ENCODE measurements at places on chromosomes 13 and 19.

DNA sequence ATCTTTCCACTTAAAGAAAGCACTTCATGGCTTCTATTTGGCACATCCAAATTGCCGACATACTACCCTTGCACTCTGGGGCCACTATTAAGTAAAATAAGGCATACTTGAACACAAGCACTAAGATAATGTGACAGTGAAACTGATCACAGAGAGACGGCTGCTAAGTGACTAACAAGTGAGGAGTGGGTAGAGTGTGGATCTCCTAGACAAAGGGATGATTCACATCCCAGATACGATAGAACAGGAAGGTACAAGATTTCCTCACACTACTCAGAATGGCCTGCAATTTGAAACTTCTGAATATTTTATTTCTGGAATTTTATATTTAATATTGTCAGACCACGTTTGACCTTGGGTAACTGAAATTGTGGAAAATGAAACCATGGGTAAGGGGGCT, 1721.8 kb upstream of the SPRY2 start:
- DNase-seq, result peak; percentile 19

- DNase-seq, result peak; percentile 38
Measured at GRCh38 chr13:65965501-65965900, 1264.6 kb downstream of the PCDH9 start.

GRCh38 chr19:36460046-36460445, 29.3 kb downstream of the ZNF566 start:
- peak; percentile 35 for DNase-seq

DNA sequence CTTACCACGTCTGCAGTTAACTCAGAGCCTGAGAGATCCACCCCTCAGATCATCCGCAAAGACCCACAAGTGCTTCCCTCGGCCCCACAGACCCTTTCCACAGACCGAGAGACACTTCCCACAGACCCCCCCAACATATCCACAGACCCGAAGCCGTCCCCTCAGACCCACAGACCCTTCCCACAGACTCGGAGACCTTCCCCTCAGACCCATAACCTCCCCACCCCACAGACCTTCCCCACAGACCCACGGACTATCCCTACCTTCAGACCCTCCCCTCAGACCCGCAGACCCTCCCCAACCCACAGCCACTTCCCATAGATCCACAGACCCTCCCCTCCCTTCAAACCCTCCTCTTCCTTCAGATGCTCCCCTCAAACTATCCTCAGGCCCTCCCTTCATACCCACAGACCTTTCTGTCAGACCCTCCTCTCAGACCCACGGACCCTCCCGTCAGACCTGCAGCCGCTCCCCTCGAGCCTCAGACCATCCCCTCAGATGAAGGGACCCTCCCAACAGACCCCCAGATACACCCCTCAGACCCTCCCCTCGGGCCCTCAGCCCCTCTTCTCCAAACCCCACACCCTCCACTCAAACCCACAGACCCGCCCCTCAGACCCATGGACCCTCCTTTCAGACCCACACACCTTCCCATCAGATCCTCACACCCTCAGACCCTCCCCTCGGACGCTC, 20.1 kb upstream of the TFDP1 start:
- no peak for DNase-seq

DNA sequence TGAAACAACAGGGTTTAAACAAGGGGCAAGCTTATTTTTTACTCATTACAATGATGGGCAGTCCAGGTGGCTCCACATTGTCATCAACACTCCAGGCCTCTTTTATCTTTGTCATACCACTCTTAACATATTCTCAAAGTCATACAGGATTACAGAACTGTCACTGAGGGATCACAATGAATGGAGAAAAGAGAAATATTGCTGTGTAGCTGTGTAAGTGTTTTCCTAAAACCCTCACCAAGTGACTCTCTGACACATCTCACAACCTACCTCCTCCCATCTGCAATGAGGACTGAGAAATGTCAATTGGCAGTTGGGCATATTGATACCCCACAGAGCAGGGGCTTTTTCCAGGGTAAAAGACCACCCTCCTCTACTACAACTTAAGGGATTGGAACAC, 562.1 kb downstream of the TBC1D4 start:
- no peak for DNase-seq

DNA sequence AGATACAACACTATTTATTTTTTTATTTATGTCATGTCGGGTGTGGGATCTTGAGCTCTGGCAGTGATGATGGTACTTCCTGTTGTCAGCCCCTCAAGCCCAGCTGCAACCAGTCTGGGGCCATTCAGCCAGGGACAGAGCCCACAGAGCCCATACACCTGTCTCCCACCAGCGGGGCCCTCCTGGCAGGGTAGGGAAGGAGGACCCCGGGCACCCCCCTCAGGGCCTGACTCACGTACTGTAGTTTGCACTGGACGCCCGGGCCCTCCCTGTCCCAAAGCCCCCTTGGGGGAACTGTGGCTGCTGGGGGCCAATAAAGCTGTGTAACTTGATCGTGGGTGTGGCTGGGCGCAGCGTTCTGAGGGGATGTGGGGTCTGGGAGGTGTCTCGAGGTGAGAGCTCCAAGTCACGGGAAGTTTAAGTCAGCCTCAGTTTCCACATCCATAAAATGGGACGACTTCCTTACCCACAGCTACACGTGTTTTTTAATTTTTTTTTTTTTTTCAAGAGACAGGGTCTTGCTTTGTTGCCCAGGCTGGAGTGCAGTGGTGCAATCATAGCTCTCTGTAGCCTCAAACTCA, 9.5 kb downstream of the ATG4D start:
- DNase-seq, result no peak

DNA sequence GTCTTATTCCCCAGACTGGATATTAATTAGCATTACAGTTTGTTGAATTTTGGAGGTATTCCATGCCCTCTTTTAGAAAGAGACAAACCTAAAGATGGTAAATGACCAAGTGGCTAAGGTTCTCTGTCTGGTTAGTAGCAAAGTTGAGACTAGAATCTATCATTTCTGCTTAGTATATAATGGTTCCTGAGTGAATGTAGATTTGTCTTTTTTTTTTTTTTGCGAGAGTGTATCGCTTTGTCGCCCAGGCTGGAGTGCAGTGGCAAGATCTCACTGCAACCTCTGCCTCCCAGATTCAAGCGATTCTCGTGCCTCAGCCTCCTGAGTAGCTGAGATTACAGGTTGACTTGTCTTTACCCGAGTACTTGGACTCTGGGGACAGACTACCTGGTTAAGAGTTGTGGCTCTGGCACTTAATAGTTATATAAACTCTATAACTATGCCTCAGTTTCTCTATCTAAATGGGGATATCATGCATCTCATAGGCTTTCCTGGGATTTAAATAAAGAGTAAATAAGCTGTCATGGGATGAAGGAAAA, 2.7 kb downstream of the NAA16 start:
- DNase-seq, result no peak

DNA sequence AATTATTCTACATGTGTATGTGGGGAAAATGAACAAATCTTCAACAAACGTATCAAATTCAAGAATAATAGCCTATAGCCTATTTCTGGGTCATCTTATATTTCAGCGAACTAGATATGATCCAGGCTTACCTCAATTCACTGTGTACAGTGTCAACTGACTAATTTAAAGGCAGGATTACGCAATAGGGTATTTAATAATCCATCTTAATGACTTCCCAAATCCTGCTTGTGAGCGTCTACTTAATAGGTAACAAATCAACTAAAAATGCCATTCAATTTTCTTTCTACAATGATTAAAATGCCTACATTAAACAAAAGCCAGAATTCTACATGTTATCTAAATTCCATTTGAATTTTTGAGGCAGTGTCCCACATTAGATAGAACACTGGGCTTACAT, 67.0 kb downstream of the USP12 start:
- no peak for DNase-seq

- peak; percentile 65 for DNase-seq
Measured at GRCh38 chr19:41264581-41265394, 616 bp downstream of the HNRNPUL1 start.

GRCh38 chr19:3099347-3100145, 5.4 kb downstream of the GNA11 start:
- DNase-seq, result no peak

DNA sequence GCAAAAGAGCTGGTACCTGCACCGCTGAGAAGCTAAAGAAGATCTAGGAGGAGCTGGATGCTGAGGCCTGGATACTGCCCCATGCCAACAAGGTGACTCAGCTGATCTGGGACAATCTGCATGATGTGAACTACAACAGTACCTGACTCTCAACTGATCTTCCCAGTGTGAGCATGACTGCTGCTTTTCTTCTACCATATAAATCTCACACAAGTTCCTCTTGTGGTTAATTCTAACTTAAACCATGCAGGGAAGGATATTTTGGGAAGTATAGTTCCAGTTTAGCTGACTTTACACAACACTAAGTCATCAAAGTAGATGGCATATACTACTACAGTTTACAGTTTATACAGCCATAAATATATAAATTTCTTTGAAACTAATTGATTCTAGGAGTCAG, 91.9 kb downstream of the SLAIN1 start:
- DNase-seq, result no peak

GRCh38 chr13:71618159-71618558, 248.8 kb downstream of the DACH1 start:
- no peak for DNase-seq

- DNase-seq, result no peak
Measured at GRCh38 chr13:38830442-38831045, 143.7 kb downstream of the FREM2 start.

DNA sequence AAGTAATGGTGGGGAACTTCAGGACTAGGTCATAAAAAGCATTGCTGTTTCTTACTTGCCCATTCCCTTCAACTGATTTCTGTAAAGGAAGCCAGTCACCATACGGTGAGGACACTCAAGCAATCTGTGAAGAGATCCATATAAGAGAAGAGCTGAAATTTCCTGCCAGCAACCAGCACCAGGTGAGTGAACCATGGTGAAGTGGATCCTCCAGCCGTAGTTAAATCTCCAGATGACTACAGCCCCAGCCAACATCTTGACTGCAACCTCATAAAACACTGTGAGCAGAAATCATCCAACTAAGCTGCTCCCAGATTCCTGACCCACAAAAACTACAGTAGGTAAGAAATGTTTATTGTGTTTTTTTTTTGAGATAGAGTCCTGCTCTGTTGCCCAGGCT, 3.8 kb upstream of the SLC6A16 start:
- DNase-seq, result no peak

- DNase-seq, result no peak
Measured at GRCh38 chr13:107203146-107203847, 635.4 kb upstream of the ARGLU1 start.

GRCh38 chr13:39350461-39350881, 252.5 kb downstream of the LHFPL6 start:
- DNase-seq, result no peak

GRCh38 chr19:52237771-52238400, 31.5 kb upstream of the ZNF766 start:
- DNase-seq, result peak; percentile 65

DNA sequence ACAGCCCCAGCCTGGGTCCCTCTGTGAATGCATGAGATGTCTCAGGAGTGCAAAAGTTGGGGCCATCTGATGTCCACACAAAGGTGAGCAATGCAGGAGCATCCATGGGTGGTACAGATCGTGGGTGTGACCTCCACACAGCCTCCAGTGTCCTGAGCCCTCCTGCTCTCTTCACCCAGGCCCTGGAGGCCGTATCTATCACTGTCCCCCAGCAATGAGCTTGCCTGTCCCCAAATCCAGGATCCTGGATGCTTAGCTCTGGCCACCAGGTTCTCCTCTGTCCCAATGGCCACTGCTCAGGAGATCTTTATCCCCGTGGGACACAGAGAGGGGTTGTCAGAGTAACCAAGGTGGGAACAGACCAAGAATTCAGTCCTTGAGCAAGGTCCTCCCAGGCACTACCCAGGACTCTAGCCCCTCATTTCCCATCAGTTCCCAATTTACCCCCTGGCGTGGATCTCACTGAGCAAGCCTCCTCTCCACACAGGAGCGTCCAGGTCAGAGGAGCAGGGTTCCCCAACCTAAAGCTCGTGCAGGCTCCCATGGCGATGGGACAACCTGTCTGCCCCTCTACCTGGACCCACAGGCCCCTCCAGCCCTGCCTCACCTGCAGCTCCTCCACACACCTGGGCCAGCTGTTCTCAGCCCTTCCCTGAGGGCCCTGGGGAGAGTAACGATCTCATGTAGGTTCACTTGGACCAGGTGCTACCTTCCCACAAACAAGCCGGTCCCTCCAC, 11.3 kb downstream of the CEACAM21 start:
- no peak for DNase-seq

- DNase-seq, result no peak
Measured at GRCh38 chr13:98195054-98195791, 18.2 kb upstream of the RNF113B start.

DNA sequence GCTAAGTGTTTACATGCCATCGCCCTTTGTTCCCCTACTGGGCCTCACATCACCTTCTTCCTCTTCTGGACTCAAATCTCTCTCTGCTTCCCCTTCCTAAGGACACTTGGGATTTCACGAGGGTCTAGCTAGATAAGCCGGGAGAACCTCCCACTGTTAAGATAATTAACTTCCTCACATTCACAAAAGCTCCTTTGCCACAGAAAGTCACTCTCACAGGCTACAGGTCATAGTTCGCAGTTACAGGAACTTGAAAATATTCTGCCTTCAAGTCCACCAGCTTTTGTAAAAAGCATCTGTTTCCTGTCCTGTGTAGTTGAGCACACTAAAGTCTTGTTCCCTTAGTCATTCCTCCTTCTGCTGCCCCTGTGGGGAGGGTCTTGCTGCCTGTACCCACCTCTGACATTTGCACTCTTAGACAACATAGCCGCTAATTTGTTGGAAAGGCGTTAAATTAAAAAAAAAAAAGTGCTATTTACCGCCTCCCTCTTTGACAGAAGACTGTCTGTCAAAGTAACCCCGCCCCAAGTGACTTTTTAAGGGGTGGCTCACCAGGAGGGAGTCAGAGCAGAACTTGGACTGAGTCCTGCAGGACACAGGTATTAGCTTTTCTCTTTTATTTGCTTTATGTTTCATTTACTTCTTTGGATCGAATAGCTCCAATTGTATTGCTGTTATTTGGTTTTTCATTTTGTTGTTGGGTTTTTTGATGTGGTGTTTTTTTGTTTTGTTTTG, 26.8 kb upstream of the CEACAM21 start:
- no peak for DNase-seq

- DNase-seq, result no peak
Measured at GRCh38 chr19:30003866-30004265, 61.8 kb downstream of the URI1 start.

DNA sequence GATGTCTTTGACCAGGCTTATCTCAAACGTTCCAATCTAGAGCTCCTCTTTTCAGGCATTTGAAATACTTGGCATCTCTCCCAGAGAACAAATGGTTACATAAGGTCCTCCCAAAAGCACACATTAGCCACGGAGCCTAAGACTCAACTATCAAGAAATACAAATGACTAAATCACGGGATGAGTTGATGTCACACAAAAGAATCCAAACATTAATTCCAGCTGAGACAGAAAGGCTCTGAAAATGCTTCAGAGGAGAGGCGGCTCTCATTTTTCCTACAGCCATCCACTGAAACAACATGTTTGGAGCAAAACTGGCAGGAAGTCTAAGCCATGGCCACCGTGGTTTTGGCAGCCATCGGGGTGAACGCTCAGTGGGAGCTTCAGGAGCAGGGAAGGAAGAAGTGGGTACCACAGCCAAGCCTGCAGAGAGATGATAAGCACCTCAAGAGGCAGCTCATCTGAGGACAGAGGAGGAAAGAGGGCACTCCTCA, 122.5 kb downstream of the STK24 start:
- peak; percentile 93 for DNase-seq

Data from EL (cell line).